ENCODE measurements at places on chromosomes 2 and 18. TPM values are rescaled to one million over a fixed set of nuclear protein-coding genes. Genes with fewer than 3 reads are reported as not detected.

DNA sequence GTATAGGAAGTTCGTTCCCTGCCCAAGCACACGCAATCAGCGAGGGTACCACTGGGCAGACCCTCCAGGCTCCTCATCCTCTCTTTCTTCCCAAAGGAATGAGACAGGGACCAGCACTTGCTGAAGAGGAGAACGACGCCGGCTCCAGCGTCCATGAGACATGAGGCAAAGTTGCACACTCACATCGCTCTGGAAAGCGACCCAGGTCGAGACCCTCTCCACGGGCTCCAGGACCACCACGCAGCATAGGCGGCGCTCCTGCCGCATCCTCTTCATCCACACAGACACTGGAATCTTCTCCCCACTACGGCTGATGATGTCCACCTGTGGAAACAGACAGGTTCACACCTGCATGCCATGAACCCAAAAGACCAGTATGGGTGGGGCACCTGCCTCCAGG, 10.8 kb downstream of the PASK start:
- no peak for DNase-seq
- no peak overlapping the region for H3K27ac ChIP-seq
- H3K4me1 ChIP-seq = no peaks in the 10 kb centered on the region

Gene DQX1
- total RNA-seq = 0.20 TPM

GRCh38 chr2:24181849-24182248, 7.0 kb downstream of the FAM228A start:
- H3K27ac ChIP-seq = no peak overlapping the region
- peaks cover 7% of the 10 kb centered on the region for H3K27me3 ChIP-seq
- H3K36me3 ChIP-seq = no peaks in the 10 kb centered on the region
- H3K4me3 ChIP-seq = no peak overlapping the region
- no peak for DNase-seq
- H3K4me1 ChIP-seq = peaks cover 3% of the 10 kb centered on the region

- DNase-seq = no peak
- H3K4me1 ChIP-seq = no peaks in the 10 kb centered on the region
- peaks cover 7% of the 10 kb centered on the region for H3K27me3 ChIP-seq
- no peaks in the 10 kb centered on the region for H3K36me3 ChIP-seq
- no peak overlapping the region for H3K27ac ChIP-seq
Measured at GRCh38 chr2:137893145-137893544, 71.1 kb upstream of the HNMT start.

Gene PLGLB1
- 7.9 TPM for total RNA-seq
